Activated CD4-positive, alpha-beta T cell treated with anti-CD3 and anti-CD28 coated beads, Interleukin-2, amount 10 ng/mL, durations not matched to agents 24 days and 14 days (primary cell): ENCODE measurements at places on chromosomes 12 and 14. TPM values are rescaled to one million over a fixed set of nuclear protein-coding genes. Genes with fewer than 3 reads are reported as not detected.

- H3K4me1 ChIP-seq, result no peaks in the 10 kb centered on the region
- DNase-seq, result no peak
- peaks cover 2% of the 10 kb centered on the region for H3K27me3 ChIP-seq
- H3K27ac ChIP-seq, result no peak overlapping the region
Observed at GRCh38 chr12:106235770-106236169, 12.1 kb downstream of the CKAP4 start.

CLEC2D gene
- total RNA-seq, result 386 and 391 TPM in 2 replicates

KRT78 gene
- not detected in 2 replicates for total RNA-seq

DNA sequence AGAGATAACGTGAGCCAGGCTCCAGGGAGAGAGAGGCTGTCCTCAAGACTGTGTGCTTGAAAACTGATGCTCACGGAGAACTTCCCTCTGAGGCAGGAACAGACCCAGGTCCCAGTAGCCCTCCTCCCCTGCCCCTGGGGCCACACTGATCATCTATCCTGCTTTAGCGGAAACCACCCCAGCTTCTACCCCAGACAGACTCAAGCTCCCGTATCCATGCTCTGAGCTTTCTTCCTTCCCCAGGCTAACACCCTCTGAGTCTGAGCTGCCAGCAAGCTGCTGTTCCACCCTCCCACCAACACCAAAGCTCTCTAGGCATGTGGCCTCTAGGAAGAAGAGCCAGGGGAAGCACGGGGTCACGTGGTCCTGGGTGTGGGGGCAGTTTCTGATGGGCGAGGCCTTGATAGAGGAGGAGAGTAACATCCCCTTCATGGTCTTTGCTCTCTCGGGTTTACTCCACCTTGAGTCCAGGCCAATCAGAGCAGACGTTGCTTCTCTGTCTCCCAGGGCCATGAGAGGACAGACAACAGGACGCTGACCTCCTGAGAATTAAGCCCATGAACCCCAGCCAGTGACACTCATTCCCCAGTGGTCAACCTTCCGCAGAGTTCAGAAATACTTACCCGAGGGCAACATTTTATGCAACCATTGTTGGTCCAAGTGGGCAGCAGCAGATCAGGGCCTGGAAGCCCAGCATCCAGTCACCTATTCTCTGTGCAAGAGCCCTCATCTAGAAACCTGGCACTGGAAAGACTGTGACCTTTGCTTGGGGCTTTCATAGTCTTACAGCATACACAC lies 1.4 kb downstream of the PCK2 start:
- peaks cover 32% of the 10 kb centered on the region for H3K36me3 ChIP-seq
- peak; percentile 84 for DNase-seq
- H3K4me1 ChIP-seq, result peaks cover 32% of the 10 kb centered on the region
- peak overlapping the region; percentile 94 for H3K4me3 ChIP-seq

DNA sequence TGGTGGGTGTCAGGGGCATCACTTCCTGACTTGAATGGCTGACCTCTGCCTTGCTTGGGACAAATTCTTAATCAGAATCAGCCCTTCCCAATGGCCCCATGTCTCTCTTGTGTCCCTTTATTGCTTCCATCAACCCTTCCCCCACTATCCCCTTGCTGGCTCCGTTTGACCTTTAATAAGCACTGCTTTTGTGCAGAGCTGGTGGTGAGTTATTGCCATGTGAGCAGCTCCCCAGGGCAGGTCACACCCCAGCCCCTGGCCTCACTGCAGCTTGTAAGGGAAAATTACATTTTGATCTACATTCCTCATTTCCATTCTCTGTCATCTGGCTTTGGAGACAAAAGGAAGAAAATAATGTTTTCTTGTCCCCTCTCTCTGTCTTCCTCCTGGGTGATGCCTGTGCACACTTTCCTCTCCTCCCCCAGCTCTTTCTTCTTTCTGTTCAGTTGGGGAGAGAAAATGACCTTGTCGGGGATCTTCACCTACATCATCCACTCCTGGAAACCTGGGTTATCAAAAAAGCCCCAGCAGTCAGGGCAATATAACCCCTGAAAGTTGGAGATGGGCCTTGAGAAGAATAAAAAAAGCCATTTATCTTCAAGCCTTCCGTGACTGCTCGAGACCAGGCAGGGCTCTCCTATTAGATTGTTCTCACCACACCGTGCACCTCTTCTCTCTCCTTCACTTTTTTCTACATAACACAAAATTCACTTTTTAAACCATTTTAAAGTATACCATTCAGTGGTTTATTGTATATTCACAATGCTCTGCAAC lies 100.4 kb upstream of the SRRM4 start:
- no peaks in the 10 kb centered on the region for H3K27me3 ChIP-seq
- no peaks in the 10 kb centered on the region for H3K36me3 ChIP-seq
- no peak overlapping the region for H3K27ac ChIP-seq
- no peak for DNase-seq
- no peak overlapping the region for H3K4me3 ChIP-seq

GRCh38 chr14:94581127-94581999 lies at the start of gene SERPINA5:
Gene SERPINA5, plus strand, starts transcription at chr14:94581426. Its CDS starts 5,937 bp downstream, at chr14:94587363.
- no peaks in the 10 kb centered on the region for H3K4me1 ChIP-seq
- no peaks in the 10 kb centered on the region for H3K27me3 ChIP-seq
- H3K4me3 ChIP-seq, result no peak within 1 kb of the TSS
- H3K27ac ChIP-seq, result no peak within 1 kb of the TSS
- no peaks in the 10 kb centered on the region for H3K36me3 ChIP-seq

AHNAK2 gene
- total RNA-seq, result 0.02 TPM in 2 replicates

GRCh38 chr14:98174041-98174440 lies 1098.0 kb downstream of the BCL11B start:
- peak; percentile 76 for DNase-seq
- H3K4me3 ChIP-seq, result peak overlapping the region; percentile 76
- peaks cover 85% of the 10 kb centered on the region for H3K4me1 ChIP-seq
- H3K27ac ChIP-seq, result peak overlapping the region; percentile 96
- H3K36me3 ChIP-seq, result peaks cover 6% of the 10 kb centered on the region
- H3K27me3 ChIP-seq, result no peaks in the 10 kb centered on the region

PAX9 gene
- total RNA-seq, result not detected in 2 replicates

SYCP3 gene
- total RNA-seq, result 0.44 and 0.50 TPM in 2 replicates

GRCh38 chr12:103093499-103094106 lies 136.1 kb downstream of the ASCL1 start:
- no peaks in the 10 kb centered on the region for H3K27me3 ChIP-seq
- H3K4me3 ChIP-seq, result no peak overlapping the region
- no peaks in the 10 kb centered on the region for H3K36me3 ChIP-seq
- DNase-seq, result no peak
- H3K27ac ChIP-seq, result no peak overlapping the region

SENP1 gene
- total RNA-seq, result 55.4 and 58.6 TPM in 2 replicates

KRT75 gene
- not detected in 2 replicates for total RNA-seq

DNA sequence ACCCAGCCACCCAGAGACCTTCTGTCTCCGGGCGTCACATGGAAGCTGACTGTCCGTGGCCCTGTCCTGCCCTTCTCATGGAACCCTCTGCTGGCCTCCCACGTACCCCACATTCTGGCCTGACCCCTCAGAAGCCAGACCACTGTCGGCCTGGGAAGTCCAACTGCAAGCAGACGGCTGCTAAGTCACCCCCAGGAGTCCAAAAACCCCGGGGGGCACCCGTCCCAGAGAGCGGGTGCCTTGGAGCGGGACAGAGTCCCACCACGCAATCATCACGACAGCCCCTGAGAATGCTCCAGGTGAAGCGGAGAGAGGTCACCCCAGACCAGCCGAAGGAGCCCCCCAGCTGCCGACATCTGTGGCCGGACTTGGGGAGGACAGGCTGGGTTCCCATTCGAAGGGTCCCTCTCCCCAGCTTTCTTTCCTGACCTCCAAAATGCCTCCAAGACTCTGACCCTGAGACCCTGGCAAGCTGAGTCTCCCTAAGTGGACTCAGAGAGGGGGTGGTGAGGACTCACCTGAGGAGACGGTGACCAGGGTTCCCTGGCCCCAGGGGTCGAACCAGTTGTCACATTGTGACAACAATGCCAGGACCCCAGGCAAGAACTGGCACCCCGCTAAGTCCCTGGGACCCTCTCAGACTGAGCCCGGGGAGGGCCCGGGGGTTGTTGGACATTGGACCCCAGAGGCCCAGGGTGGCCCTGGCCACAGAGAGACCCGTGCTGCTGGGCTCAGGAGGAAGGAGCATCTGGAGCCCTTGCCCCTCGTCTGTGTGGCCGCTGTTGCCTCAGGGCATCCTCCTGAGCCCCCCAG lies 337.1 kb downstream of the TMEM121 start:
- peaks cover 2% of the 10 kb centered on the region for H3K36me3 ChIP-seq
- peaks cover 3% of the 10 kb centered on the region for H3K27me3 ChIP-seq
- peak overlapping the region; percentile 34 for H3K4me3 ChIP-seq
- DNase-seq, result no peak

DNA sequence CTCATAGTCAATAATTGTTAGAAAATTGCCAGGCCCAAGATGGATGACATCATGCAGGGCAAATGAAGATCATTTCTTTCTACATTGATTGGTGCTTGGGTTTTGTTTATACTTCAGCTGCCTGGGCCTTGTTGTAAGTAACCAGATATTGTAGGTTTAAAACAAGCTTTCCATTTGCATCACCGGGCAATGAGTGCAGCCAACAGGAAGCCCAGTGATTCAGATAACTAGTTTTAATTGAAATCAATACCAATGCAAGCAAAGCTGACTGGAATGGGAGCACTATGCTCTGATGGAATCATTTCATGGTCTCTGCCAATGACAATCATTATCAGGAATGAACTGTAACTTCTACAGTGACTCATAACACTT lies 279.3 kb downstream of the DUSP6 start:
- H3K4me1 ChIP-seq, result peaks cover 20% of the 10 kb centered on the region
- no peak overlapping the region for H3K4me3 ChIP-seq
- no peak for DNase-seq
- no peaks in the 10 kb centered on the region for H3K27me3 ChIP-seq
- H3K36me3 ChIP-seq, result peaks cover 1% of the 10 kb centered on the region
- peak overlapping the region; percentile 31 for H3K27ac ChIP-seq

DNA sequence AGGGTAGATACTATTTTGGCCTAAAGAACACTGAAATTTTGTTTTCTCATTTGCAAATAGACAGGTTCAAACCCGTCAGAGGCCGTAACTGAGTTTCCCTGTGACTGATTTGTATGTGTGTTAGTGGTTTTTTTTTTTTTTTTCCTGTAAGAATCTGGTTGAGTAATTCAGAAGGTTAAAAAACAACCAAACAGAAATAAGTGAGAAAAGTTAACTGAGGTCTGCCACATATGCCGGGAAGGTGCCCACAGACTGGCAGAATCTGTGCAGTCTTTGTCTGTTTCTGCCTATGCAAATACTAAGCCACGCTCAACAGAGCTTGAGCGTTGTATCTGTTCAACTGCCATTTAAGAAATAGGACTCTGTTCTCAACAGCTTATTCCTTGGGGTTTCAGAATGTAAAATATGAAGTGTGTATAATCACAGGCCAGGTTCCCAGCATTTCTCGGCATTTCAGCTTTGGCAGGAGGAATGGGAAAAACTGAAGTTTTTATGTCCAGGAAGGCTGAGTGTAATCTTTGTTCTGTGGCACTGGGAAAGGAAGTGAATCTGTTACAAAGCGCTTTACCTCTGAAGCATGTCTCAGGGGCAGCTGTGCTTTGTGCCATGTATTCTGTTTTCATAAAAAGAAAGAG lies 181.9 kb downstream of the PRKCH start:
- H3K4me1 ChIP-seq, result peaks cover 79% of the 10 kb centered on the region
- peak; percentile 84 for DNase-seq
- peak overlapping the region; percentile 76 for H3K4me3 ChIP-seq
- no peaks in the 10 kb centered on the region for H3K27me3 ChIP-seq
- H3K36me3 ChIP-seq, result peaks cover 49% of the 10 kb centered on the region
- peak overlapping the region; percentile 95 for H3K27ac ChIP-seq

DNA sequence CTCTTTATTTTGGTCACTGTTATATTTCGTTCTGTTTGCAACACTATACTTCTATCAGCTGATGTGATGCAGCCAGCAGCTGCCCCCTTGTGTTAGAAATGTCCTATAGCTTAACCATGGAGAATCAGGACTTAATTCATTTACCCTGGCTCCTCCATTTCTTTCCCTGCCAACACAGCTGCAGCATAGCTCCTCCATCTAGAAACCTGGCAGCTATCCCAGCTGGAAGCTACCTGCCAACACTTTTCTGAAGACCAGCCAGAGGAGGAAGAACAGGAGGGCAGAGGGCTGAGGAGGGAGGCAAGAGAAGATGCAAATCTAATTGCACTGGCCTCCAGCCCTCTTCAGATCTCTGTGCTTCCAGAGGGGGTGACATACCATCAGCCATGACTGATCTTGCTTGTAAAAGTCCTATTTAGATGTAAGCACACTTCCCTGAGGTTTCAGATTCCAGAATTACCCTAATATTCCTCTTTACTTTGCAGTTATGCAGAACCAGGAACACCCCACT lies 156.8 kb upstream of the TMEM260 start:
- no peaks in the 10 kb centered on the region for H3K36me3 ChIP-seq
- H3K27ac ChIP-seq, result no peak overlapping the region
- peak; percentile 67 for DNase-seq
- H3K27me3 ChIP-seq, result peaks cover 6% of the 10 kb centered on the region
- no peak overlapping the region for H3K4me3 ChIP-seq

DNA sequence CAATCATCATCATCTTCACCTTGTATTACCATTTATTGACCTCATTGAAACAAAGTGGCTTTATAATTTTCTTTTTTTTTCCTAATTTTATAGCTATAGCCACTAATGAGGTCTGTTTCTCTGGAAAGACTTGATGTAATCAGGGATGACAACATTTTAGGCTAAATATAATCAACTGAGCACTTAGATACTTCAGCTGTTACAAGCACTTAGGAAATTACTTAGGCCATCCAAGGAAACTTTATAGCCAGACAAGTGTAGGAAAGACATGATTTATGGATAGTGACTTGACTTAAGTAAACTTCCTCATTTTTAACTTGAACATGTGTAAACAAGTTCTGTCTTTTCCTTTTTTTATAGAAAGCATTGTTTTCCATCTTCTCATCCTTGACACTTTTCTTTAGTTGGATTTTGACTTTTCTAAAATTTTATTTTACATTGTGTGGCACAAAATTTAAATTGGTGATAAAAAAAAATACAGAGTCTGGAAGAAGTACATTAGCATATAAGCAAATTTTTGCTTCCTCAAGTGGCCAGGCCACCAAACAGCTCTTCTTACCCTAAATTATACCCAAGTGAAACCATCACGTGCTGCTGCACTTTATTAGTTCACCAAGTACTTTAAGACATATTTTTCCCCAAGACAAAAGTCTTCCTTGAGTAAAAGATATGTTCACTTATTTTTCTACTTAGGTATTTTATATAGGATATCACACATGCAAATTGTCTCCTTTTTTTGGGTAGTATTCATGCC lies 15.1 kb downstream of the CPNE8 start:
- no peak overlapping the region for H3K4me3 ChIP-seq
- peaks cover 11% of the 10 kb centered on the region for H3K4me1 ChIP-seq
- H3K27ac ChIP-seq, result no peak overlapping the region
- H3K36me3 ChIP-seq, result no peaks in the 10 kb centered on the region

DNA sequence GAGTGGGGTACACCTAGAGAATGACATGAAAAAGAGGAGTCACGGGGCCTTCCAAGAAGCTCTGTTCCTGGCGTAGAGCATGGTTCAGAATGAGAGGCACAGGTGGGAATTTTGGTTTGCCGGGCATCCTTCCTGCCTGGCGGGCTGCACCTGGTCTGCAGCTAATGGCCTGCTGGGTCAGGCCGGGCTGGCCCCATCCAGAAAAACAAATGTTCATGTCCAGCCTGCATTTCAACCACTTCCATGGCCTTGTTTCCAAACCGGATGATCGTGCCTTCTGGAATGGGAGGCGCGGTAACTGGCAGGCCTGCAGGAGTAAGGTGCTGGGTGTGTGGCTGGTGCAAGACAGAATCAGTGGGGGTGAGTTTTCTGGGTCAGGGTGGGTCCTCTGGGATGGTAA lies 14.4 kb downstream of the TEAD4 start:
- H3K27ac ChIP-seq, result no peak overlapping the region
- no peaks in the 10 kb centered on the region for H3K36me3 ChIP-seq
- H3K27me3 ChIP-seq, result no peaks in the 10 kb centered on the region
- H3K4me3 ChIP-seq, result no peak overlapping the region

MGST1 gene
- 1.2 TPM in 1 of 2 replicates, not detected in the other for total RNA-seq

- H3K27me3 ChIP-seq, result no peaks in the 10 kb centered on the region
- no peak for DNase-seq
- H3K4me3 ChIP-seq, result no peak overlapping the region
- H3K4me1 ChIP-seq, result no peaks in the 10 kb centered on the region
- H3K36me3 ChIP-seq, result no peaks in the 10 kb centered on the region
Observed at GRCh38 chr12:41467591-41468325, 279.6 kb downstream of the PDZRN4 start.
